ENCODE measurements at places on chromosomes 3 and 15.
A peak's percentile ranks its signal among the peaks of the same experiment; 100 is the strongest.

DNA sequence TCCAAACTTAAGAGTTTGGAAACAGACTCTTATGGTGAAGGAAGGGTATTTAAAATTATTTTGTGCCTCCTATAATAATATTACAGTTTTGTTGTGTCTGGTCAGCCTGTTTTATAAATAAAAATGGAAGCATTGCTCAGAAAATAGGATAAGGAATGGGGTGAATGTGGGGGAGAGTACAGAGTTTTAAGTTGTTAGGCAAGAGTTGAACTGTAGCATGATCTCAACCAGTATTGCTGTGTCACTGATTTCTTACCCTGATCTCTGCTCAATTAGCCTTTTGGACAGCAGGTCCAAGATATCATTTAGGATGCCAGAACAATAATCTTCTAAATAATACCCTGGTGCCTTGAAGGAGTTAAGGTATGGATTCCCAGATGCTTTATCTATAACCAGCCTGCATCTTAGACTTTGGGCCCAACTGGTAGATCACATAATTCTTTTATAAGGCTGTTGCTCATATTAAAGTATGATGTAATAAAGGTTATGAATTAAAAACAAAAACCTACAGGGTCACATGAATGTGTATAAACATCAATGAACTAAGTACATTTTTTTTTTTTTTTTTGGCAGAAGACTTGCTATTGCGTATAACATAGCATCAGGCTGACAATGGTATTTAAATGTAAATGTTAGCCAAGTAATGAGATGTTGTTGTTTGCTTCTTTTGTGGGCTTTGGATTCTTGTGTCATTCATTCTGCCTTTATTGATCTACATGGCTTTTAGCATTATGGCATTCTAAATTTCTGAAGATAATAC, 70.0 kb downstream of the MITF start:
- DNase-seq, result no peak

DNA sequence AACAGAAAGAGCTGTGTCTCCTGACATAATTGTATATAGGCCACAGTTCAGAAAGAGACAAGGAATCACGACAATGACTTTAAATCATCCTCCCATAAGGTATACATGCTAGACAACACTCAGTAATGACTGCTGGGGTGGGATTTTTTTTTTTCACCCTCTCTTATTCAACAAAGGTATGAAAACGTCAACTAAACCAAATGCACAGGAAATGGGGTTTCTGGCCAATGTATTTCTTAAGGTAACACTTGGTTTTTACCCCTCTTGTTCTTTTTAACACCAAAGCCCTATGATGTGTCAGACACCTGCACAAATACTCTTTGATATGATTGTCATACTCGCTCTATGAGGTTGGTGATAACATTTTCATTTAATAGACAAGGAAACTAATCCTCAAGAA, 78.3 kb downstream of the MCF2L2 start:
- DNase-seq, result no peak

DNA sequence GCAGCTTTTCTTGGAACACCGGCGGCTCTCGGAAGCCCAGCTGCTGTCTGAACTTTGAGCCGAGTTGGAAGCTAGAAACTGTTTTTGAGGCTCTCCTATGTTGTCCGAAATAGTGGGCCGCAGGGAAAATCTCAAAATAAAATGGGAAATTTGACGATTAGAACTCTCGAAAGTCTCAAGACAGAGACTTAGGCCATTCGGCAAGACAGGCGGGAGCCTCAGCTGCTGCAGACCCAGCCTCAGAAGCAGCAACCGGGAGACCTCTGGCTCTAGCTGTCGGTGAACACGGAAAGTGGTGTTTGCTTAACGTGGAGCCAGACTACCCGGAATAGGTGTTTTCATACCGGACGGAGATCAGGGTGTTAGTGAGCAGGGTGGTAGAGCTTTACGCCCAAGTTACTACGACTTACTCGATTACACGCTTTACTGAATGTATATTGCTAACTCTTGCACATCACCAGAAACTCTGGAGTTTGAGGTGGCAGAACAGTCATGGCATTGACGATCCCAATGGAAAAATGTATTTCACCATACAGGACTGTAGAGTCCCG, 357 bp upstream of the MAN2C1 start:
- DNase-seq, result no peak

GRCh38 chr15:99441444-99441800, 124.4 kb upstream of the MEF2A start:
- DNase-seq, result no peak

- DNase-seq, result no peak
Measured at GRCh38 chr15:70339571-70340493, 242.1 kb upstream of the TLE3 start.

- DNase-seq, result peak; percentile 3
Measured at GRCh38 chr3:79729096-79729495, 38.7 kb downstream of the ROBO1 start.

GRCh38 chr3:169575381-169575780, 88.1 kb downstream of the MECOM start:
- DNase-seq, result peak; percentile 14

DNA sequence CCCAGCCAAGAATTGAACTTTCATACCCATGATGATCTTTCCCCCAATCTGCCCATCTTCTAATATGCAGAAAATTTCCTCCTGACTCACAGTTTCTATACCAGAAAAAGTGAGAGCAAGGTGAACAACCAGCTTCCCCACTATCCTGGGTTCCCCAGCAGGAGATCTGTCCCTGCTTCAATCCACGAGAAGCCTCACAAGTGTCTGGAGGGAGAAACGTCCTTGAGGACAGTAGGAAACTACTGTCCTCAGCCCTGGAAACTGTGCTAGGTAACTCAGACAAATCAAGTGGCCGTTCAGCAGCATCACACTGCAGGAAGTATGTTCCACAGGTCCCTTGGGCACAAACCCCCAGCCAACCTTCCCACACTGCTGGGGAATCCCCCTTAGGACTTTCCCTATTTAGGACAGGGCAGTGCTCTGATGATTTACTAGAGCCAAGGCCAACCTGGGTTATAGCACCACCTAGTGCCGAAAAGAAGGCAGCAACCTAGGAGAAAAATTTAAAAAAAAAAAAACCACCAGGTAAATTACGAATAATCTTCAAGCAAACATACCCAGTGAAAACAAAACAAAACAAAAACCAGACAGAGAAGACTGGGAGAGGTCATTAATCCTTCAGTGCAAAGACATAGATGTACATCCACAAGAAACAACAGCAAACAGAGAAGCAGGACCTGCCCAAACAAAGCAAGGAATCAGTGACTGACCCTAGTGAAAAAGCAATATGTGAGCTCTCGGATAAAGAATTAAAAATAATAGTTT, 36.0 kb downstream of the MORC1 start:
- DNase-seq, result peak; percentile 69

GRCh38 chr3:186524616-186525015, 19.6 kb downstream of the CRYGS start:
- DNase-seq, result no peak

DNA sequence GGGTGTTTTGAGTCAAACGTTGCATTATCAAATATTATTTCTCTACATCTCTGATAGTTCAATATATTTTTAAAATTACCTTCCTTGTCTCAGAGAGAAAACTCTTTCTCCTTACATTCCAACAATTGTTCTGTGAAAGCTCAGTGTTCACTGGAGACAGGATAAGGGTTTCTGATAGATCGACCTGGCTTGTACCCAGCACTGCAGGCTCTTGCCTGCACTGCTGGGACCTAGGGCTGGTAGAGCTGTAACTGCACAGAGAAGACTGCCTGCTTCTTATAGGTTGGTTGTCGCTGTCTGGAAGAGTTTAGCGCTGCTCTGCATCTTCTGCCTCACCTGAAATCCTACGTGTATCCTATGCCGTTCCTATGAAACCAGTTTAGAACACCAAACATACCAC, 249.9 kb upstream of the LRTM1 start:
- DNase-seq, result no peak

DNA sequence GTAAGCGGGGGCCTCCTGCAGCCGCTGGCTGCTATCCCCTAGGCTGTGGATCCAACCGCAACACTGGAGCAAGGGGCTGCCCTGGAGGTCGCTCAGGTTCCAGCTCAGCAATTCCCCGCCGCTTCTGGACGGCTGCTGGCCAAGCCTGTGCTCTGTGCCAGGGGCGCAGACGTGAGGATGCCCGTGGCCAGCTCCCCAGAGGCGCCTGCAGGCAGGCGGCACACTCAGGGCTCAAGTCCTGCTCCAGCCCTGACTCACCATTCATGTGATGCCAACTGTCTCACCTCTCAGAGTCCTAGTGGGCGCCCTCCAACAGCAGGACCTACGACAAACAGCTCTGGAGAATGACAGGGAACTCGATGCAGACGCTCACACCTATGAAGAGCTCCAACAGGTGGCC, 31.6 kb downstream of the KLHL25 start:
- no peak for DNase-seq

DNA sequence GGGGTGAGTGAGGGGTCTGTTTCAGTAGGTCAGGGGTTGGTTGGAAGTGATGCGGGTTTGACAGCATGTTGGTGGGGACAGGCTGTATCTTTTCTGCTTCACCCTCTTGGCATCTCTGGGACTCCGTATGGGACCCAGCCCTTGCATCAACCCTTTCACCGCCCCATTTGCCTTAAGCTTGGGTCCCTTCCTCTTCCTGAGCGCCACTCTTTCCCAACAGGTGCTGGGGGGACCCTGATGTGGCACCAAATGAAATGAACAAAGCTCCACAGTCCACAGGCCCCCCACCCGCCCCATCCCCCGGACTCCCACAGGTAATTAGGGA, 1.1 kb downstream of the EIF4G1 start:
- DNase-seq, result no peak

- DNase-seq, result no peak
Measured at GRCh38 chr3:72101494-72101893, 316.5 kb upstream of the PROK2 start.

DNA sequence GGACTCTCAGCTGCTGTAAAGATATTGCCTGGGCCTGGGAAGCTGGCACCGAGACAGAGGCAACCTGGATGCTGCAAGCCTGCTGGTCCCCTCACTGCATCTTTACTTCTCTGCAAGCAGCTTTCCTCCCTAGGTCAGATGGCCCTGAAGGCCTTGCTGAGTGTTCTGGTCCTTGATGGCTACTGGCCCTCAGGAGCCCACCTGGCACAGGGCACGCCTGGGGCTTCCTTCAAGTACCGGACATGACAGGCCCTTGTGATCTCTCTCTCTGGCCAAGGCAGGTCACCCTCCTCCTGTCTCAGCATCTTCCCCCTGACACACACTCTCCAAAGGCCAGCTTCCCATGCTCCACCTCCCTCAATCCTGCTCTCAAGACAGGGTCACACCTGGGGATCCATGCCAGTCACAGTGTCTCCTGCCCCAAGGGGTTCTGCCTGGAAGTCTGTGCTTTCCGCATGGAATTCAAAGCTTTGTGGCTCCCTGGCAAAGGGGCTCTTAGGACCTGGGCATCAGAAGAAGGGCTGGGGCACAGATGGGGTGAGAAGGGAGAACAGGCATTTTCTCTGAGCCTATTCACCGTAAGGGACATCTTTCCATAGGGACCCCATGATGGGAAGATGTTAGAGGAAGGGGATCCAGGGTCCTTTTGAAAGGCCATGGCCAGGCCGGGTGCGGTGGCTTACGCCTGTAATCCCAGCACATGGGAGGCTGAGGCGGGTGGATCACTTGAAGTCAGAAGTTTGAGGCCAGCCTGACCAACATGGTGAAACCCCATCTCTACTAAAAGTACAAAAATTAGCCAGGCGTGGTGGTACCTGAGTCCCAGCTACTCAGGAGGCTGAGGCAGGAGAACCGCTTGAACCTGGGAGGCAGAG, 4.7 kb upstream of the PAQR5 start:
- no peak for DNase-seq

DNA sequence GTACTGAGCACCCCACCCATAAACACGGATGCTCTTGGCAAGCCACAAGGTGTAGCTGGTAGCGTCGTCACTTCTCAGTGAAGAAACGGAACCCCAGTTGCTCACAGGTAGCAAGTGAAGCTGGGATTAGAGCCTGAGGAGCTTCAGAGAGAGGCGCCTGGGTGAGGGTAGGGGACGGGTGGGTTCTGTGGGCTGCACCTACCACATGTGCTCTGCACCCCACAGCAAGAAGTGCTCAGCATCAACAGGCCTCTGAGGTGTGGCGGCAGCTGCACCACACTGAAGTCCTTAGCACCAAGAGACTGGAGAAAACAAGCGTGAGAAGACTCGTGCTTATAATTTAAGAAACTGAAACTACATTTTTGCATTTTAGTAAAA, 9.8 kb downstream of the MAP6D1 start:
- DNase-seq, result no peak

DNA sequence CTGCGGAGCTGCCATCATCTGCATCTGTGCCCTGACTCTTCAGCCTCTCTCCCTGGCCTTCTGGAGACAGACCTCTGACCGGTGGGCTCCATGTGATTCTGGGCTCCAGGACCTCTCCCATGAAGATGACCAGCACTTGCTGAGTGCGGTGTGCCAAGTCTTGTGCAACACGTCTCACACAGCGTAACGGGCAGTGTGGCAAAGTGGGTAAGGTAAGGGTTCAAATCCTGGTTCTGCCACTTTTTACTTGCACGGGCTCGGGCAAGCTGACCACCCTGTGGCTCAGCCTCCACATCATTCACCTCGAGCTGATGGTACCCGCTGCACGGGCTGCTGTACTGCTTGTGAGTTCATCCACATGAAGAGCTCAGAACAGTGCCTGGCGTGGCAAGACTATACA, 6.5 kb upstream of the SYNM start:
- DNase-seq, result no peak

DNA sequence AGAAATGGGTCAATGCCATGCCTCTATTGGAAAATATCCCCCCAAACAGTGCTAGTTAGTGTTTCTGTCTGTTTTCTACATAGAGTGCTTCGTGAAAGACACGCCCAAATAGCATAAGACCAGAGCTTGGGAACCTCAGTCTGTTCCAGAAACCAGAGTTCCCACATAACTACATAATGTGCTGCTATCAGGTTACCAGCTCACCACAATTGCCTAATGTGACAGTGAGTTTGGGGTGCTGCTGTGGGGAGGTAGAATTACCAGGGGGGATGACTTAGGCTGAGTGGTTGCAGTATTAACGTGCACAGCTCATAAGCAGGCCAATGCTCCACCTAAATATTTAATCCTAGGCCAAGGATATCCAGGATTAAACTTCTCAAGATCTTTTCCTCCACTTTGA, 39.2 kb downstream of the DUT start:
- no peak for DNase-seq

- peak; percentile 13 for DNase-seq
Measured at GRCh38 chr3:71006810-71007785, 576.4 kb downstream of the FOXP1 start.

DNA sequence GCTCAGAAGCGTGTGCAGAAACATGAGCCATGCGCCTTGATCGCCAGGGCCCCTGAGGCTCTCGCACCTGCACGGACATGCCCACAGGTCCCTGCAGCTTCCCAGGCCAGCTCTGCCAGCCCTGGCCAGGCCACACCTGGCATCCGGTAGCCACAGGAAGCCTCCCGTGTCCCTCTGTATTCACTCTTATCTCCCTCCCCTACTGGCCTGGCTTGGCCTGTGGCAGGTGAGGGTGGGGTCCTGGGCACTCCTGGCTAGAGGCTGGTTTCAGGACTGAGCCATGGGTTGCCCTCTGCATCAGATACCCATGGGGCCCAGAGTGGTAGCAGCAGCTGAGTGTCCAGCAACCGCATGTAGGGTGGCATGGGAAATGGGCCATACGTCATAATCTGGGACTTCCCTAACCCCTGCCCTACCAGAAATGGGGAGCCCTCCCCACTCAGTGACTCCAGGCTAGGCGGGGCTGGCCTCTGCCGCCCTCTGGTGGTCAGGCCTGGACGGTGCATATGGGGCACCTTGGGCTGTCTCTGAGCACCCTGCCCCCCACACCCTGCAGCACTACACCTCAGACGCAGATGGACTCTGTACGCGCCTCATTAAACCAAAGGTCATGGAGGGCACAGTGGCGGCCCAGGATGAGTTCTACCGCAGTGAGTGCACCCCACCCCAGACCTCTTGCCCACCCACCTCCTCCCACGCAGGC, 12.6 kb upstream of the LMAN1L start:
- DNase-seq, result peak; percentile 44
